ENCODE measurements at places on chromosomes 4 and X. TPM values are rescaled to one million over a fixed set of nuclear protein-coding genes. Genes with fewer than 3 reads are reported as not detected.

Gene DDIT4L
- 5.0 TPM for total RNA-seq

Gene BRS3
- 0.71 TPM for total RNA-seq

Gene THOC2
- 63.3 TPM for total RNA-seq

DNA sequence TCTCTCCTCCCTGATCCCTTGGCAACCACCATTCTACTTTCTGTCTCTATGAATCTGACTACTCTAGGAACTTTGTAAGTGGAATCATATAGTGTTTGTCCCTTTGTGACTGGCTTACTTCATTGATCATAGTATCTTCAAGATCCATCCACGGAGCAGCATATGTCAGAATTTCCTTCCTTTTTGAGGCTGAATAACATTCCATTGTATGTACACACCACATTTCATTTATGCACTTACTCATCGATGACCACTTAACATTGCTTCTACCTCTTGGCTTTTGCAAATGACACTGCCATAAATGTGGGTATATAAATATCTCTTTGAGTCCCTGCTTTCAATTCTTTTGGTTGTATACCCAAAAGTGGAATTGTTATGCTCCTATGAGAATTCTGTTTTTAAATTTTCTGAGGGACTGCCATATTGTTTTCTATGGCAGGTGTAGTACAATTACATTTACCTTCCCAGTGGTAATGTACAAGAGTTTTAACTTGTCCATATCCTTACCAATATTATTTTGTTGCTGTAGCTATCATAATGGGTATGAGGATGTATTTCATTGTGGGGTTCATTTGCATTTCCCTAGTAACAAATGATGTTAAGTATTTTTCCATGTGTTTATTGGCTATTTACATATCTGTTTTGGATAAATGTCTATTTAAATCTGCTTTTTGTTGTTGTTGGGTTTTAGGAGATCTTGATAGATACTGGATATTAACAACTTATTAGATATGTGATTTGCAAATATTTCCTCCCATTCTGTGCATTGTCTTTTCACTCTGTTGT, 466.1 kb downstream of the C4orf33 start:
- no peaks in the 10 kb centered on the region for H3K36me3 ChIP-seq
- no peak for DNase-seq
- H3K4me1 ChIP-seq: no peaks in the 10 kb centered on the region
- H3K27ac ChIP-seq: no peak overlapping the region
- H3K4me3 ChIP-seq: no peak overlapping the region

- H3K4me3 ChIP-seq: no peak overlapping the region
- H3K27ac ChIP-seq: no peak overlapping the region
- no peaks in the 10 kb centered on the region for H3K27me3 ChIP-seq
- H3K4me1 ChIP-seq: no peaks in the 10 kb centered on the region
- no peaks in the 10 kb centered on the region for H3K36me3 ChIP-seq
Observed at GRCh38 chr4:44760142-44760898, 34.0 kb upstream of the GNPDA2 start.

DNA sequence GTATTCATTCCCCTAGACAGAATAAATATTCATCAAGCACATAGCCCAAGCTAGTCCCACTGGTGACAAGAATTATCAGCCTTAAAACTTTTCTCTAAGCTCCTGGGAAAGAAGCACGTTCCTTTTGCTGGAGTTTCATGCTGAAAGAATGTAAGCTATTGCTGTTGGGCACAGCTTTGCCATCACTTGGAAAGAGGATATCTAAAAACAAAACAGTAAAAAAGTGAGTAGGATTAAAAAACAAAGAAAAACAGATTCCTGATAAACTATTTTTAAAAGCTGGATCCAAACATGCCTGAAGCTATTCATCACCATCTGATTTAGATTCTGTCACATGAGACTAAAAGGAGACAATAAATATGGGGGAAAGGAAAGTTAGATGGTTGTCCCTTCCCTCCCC, 176.8 kb downstream of the SCFD2 start:
- no peak overlapping the region for H3K4me3 ChIP-seq
- H3K36me3 ChIP-seq: no peaks in the 10 kb centered on the region
- no peak for DNase-seq
- no peak overlapping the region for H3K27ac ChIP-seq
- peaks cover 8% of the 10 kb centered on the region for H3K4me1 ChIP-seq

DNA sequence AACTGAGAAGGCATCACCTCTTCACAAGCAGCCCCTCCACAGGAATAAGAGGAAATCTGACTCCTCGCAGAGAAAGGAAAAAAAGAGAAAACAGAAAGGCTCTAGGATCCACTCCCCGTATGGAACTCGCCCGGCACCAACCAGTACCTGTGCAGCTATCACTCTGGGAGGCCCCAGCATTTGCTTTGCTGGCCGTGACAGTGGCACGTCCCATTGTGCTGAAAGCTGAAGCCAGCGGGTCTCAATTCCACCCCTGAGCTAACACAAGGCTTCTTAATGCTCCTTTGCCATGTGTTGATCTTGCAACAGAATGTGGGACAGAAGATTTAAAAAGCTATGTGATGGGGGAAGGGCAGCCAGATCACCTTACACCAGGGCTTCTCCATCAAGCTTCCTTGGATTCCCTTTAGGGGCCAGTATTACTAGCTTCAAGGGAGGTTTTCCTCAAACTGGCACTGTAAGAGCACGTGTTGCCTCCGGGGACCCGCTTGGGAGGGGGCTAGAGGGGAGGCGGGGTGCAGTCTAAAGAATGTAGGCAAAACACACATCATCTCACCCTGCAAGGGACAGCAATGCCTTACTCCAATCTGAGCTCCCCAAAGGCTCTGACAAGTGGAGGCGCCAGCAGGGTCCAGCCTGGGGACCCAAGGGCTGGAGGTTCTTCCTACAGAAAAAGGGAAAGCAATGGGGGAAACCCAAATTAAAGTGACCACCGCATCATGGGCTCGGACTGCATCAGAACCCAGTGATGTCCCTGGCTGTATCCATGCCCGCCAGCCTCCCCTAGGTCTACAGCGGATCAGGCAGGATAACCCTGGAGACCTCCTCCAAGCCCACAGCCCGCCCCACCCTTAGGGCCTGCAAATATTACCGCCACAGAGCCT, 1.2 kb downstream of the USP46 start:
- no peaks in the 10 kb centered on the region for H3K36me3 ChIP-seq
- H3K27ac ChIP-seq: no peak overlapping the region
- H3K4me3 ChIP-seq: peak overlapping the region; percentile 83
- peak; percentile 33 for DNase-seq
- no peaks in the 10 kb centered on the region for H3K27me3 ChIP-seq
- peaks cover 11% of the 10 kb centered on the region for H3K4me1 ChIP-seq

DNA sequence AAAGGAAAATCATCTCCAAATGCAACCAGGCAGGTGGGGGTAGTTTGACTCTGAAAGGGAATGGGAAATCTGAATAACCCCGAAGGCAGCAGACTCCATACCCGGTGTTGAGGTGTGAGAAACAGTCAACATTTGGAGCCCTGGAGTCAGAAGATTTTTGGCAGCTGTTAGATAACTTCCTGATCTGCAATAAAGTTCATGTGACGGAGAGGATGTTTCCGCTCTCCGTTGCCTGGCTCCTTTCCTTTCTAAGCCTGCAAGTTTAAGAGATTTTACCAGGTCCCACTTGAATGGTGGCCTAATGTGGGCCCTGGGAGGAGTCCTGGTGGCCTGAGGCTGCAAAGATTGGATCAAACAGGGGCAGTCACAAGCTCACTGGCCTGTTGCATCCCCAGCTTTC, 27.7 kb downstream of the HAND2 start:
- no peak for DNase-seq
- H3K27ac ChIP-seq: no peak overlapping the region
- H3K27me3 ChIP-seq: no peaks in the 10 kb centered on the region
- no peak overlapping the region for H3K4me3 ChIP-seq
- no peaks in the 10 kb centered on the region for H3K4me1 ChIP-seq
- no peaks in the 10 kb centered on the region for H3K36me3 ChIP-seq

DNA sequence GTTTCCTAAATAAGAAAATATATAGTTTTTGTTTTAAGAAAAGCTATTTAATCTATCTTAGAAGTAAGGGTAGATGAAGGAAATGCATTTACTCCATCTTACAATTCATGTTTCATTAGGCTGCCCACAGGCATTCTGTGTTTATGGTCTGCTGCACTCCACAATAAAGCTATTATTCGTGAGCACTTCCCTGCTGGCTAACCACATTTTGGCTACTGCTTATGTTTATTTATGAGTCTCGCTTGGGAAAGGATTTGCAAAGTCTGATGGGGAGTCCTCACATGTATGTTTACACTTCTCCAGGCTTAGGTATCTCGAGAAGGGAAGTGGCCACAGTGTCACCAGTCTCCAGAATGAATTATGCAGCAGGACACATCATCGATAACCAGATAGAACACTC, 260.8 kb upstream of the VCX start:
- H3K27me3 ChIP-seq: no peaks in the 10 kb centered on the region
- H3K4me1 ChIP-seq: no peaks in the 10 kb centered on the region
- no peaks in the 10 kb centered on the region for H3K36me3 ChIP-seq

Gene GLUD2
- total RNA-seq: 0.43 TPM

- no peaks in the 10 kb centered on the region for H3K36me3 ChIP-seq
- H3K27ac ChIP-seq: no peak overlapping the region
- H3K27me3 ChIP-seq: no peaks in the 10 kb centered on the region
Observed at GRCh38 chr4:9996319-9997110, 24.8 kb downstream of the SLC2A9 start.

Gene TMEM31
- total RNA-seq: 0.35 TPM

DNA sequence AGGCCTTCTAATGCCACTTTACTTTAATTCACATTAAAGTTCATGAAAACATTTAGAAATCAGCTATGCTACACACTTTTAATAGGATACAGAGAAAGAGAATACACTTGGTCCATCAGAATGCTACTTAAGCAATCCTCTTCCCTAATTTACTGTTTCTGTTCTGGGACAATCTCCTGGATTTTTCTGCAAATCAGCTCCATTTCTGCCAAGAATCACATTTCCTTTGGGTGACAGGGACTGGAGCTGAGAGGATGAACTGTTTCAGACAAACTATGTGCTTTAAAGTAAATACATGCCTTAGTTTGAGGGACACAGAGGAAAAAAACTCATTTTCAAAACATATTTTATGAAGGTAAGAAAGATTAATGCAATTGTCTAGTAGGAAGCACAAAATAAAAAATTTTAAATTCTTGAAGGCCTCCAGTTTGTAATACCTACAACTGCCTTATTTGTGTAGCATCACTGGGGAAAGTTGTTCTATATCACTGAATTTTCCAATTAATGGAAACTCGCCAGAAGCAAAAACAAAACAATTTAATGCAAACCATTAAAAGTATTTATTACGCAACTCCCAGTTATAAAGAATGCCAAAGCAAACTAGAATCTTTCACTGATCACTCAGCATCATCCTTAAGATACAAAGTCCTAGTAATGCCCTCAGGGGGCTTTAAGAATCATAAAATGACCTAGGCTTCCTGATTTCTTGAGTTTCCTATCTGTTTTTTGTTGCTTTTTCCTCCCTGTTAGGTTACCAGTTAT, 36.3 kb downstream of the BCLAF3 start:
- H3K4me3 ChIP-seq: no peak overlapping the region
- no peak for DNase-seq
- H3K4me1 ChIP-seq: no peaks in the 10 kb centered on the region

Gene L1CAM
- 0.36 TPM for total RNA-seq

DNA sequence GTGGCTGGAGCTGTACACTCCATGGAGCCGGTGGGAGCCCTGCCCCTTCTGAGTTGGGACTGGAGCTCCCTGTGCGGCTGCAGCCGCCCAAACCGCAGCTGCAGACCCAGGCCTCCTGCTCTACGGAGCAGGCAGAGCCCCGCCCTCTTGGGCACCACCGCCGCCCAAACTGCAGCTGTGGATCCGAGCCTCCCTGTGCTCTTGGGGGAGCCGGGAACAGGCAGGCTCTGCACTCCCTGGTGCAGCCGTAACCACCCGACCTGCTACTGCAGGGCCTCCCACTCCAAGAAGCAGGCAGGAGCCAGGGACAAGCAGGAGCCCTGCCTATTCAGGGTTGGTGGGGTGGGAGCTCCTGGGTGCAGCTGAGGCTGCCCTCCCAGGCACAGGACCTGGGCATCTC, 237.5 kb upstream of the ATP6AP2 start:
- H3K27ac ChIP-seq: no peak overlapping the region
- H3K4me1 ChIP-seq: no peaks in the 10 kb centered on the region
- no peak for DNase-seq
- H3K36me3 ChIP-seq: no peaks in the 10 kb centered on the region

GRCh38 chrX:84335121-84335520, 147.1 kb upstream of the RPS6KA6 start:
- DNase-seq: no peak
- no peak overlapping the region for H3K4me3 ChIP-seq
- no peak overlapping the region for H3K27ac ChIP-seq
- no peaks in the 10 kb centered on the region for H3K27me3 ChIP-seq
- H3K4me1 ChIP-seq: no peaks in the 10 kb centered on the region
- no peaks in the 10 kb centered on the region for H3K36me3 ChIP-seq

DNA sequence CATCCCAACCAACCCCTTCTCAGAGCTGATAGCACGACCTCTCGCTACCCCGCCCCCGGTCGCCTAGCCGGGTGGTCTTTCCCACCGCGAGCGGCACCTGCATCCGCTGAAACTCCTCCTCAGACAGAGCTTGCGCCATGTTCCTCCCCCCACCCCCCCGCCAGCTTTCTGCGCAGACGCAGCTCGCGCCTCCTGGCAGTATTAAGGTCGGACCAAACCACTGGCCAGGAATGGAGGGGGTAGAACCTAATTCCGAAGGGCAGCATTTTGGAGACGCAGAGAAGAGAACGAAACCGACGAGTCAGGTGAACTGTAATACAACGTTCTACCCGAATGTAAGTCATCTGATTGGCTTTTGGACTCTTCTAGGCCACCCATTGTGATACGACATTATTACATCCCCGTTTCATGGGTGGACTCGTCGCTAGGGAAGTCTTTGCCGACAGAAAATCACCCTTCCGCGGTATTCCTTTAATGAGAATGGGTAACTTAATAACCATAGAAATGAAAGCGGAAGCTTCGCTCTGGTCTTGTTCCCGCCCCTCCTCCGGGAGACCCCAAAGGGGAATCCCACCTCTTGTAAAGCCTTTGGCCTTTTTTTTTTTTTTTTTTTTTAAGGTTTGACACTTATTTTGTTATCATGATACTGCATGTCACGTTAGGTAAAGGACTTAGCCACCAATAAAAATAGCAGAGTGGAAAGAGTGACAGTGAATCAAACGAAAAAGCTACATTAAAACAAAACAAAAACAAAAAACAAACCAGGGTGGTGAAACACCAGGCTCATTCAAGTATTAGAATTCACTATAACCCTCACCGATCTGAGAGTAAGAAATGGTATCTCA, at the start of gene GRIPAP1:
GRIPAP1 (minus strand) TSS at position 174 of the 845 bp plus-strand sequence; CDS start at position 139, 35 bp downstream.
- H3K4me1 ChIP-seq: peaks cover 2% of the 10 kb centered on the region
- DNase-seq: peak; percentile 76
- H3K4me3 ChIP-seq: peak within 1 kb of the TSS; percentile 45

DNA sequence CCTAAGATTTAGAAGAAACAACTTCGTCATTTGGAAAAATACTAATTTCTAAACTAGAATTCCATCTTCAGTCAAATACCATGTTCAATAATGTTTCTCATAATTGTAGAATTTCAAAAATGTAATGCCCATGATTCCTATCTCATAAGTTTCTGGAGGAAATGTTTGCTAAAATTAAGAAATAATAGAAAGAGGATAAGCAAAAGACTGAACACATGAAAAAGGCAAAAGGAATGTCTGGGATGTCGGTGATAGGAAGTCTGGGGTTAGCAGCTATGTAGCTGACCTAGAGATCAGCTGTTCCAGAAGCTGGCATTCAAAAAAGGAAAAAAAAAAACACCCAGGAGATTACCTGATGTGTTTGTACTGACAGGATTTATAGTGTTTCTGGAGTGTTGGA, 18.9 kb upstream of the PCDH10 start:
- H3K4me3 ChIP-seq: no peak overlapping the region
- no peak for DNase-seq
- H3K27me3 ChIP-seq: no peaks in the 10 kb centered on the region
- no peaks in the 10 kb centered on the region for H3K36me3 ChIP-seq
- no peak overlapping the region for H3K27ac ChIP-seq
- no peaks in the 10 kb centered on the region for H3K4me1 ChIP-seq

Gene ENPP6
- 5.0 TPM for total RNA-seq

Gene GATA1
- not detected for total RNA-seq

Gene GAGE12J
- not detected for total RNA-seq

Gene BTC
- total RNA-seq: 0.50 TPM

Data from ovary (tissue), 10 donors.